ENCODE measurements at places on chromosomes 1 and 21.

- DNase-seq: no peak
Measured at GRCh38 chr1:47683401-47683800, 245.6 kb downstream of the FOXD2 start.

DNA sequence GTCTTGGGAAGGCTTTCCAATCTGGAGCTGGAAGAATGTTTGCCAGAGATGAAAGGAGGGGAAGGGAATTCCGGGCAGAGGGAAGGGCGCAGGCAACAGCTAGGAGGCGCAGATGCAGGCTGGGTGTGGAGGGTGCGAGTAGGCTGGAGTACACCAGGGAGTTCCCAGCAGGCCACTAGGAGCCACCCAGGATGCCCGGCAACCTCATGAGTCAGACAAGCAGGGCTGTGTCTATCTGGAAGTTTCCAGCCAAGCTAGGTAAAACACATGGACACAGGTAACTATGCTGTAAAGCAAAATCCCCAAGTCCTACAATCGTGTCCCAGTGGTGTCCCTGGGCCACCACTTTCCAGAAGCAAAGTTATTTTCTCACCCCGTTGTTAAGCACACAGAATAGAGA, 990 bp upstream of the NBL1 start:
- DNase-seq: peak; percentile 37

DNA sequence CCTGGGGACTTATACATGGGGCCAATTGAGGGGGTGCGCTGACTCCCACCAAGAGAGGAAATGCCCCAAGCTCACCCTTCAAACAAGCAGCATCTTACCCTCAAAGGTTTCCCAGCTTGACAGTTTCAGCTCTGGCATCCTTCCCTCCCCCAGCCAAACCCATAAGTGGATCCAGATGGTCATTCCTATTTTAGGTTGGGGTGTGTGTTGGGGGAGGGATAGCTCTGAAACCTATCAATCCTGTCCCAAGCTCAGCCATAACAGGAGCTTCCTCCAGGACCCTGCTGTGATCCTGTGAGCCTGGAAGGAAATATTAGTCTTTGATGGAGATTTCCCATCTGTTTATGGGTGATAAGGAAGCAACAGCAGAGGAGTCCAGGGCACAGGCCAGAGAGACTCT, 3.4 kb upstream of the TMEM222 start:
- no peak for DNase-seq

DNA sequence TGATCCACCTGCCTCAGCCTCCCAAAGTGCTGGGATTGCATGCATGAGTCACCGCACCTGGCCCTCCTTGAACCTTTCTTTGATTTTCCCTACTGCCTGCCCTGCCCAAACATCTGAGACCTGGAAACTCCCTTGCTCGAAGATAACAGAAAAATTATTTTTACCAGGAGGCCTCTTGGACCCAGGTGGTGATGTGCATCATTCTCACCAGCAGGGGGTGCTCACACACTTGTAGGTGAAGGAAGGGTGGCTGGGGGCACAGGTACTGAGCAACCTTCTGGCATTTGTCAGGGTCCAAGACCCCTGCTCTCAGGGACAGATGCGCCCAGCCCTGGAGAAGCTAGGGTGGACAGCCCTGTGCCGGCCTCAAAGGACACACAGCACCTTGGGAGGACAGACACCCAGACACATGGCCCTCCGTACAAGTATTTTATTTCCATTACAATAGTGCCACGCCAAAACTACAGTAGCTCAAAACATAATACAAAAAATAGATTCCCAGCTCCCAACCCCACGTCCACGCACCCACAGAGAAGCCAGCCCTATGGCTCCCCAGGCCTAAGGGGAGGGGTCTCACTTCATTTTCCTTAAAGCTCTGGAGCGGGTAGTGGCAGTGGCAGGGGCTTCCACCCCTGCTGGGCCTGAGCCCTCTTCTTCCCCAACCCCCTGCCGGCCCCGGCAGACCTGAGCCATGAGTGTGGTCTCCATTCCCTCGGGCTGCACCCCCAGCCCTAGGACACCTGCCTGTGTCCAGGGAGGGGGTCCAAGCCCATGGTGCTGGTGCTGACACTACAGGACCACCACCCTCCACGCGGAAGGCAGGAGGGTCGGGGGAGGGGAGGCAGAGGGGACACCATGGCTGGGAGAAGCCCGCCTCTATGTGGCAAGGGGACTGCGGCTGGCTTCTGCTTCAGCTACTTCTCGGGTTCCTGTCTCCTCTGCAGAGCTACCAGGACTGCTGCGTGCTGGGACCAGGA, 40.4 kb upstream of the EIF4G3 start:
- DNase-seq: peak; percentile 46

DNA sequence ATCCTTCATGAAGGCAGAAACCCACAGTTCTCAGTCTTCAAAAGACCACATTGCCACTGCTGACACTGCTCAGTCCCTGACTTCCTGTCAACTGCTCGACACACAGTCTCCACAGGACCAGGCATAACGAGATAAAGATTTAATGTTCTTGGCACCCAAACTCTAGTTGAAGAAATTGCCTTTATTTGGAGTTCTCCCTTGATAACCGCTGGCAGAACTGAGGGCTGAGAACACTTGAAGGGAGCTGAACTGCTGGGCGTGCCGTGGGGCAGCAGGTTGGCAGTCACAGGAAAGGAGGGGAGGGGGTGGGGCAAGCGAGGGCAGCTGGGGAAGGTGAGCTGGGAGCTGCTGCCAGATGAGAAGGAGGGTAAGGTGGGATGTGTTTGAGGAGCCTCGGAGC, 15.9 kb downstream of the HENMT1 start:
- DNase-seq: no peak

- no peak for DNase-seq
Measured at GRCh38 chr1:32342704-32343103, 6.7 kb upstream of the MARCKSL1 start.

- no peak for DNase-seq
Measured at GRCh38 chr1:217106231-217106901, 383.1 kb upstream of the ESRRG start.

- no peak for DNase-seq
Measured at GRCh38 chr1:179968284-179968993, 13.8 kb downstream of the CEP350 start.

- DNase-seq: no peak
Measured at GRCh38 chr1:227308367-227309336, 9.6 kb downstream of the CDC42BPA start.

- no peak for DNase-seq
Measured at GRCh38 chr1:31189696-31190674, 49.7 kb downstream of the NKAIN1 start.

DNA sequence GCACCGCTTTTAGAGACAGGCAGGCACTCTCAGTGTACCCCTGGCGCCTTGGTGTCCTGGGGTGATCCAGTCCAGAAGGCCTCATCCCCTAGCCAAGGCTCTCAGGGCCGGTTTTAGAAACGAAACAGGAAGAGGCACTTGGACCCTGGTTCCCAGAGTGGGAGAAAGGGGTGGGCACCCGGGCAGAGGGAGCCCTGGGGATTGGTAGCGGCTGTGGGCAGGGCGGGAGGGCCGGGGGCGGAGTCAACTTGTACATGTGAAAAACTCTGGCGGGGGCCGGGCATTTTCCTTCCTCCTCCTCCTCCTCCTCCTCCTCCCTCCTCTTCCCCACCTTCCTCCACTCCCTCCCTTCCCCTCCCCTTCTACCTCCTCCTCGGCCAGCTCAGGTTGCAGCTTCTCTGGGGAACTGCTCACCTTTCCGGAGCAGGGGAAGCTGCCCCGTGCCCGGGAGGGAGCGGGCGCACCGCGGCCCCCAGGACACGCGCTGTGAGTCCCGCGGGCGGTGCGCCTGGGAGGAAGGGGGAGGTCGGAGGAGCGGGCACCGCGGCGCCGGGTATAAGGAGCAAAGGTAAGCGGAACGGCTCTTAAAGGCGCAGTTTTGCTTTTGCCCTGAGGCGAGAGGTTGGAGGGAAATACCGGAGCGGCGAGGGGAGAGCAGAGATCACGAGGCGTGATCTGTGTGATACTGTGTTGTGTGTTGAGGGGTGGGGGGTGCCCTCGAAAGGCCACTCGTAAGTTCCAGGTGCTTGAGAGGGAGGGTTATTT, at the start of gene CDK18:
CDK18 (plus strand) TSS at position 359 of the 765 bp plus-strand sequence. CDS start 18,499 bp downstream, outside the sequence.
- DNase-seq: peak; percentile 55

GRCh38 chr21:43733529-43734071, 14.7 kb downstream of the PDXK start:
- peak; percentile 16 for DNase-seq

DNA sequence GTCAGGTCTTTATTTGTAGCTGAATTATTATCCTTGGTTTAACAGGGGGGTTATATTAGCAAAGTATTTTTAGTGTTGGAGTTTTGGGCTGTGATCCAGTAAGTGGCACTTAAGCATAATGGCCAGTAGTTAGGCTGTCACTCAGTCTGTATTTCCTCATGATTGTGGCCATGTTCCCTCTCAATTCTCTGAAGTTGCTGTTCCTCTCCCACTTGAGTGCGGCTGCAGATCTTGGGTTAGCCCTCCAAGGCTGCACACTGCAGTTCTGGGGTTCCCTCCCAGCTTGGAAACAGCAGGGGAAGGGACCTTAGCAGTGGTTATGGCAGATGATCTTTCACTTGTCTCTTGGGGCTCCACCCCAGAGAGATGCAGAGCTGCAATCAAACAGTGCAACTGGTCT, 23.2 kb upstream of the DENND1B start:
- DNase-seq: peak; percentile 31

- DNase-seq: peak; percentile 34
Measured at GRCh38 chr1:15139654-15140350, 13.7 kb upstream of the TMEM51 start.

DNA sequence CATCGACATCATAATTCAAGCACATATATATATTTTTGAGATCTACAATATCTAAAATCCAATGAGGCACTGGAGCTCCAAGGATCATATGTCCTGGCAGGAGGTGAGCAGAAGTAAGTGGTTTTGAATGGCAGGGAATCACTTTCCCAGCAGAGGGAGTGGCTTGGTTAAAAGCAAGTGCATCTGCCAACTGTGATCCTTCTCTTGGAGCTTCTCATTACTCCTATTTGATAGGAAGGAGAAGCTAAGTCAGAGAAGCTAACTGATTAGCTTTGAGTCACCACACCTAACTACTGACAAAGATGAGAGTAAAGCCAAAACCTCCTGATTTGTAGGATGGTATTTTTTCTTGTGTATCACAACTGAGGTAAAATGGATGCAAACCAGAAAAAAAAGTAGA, 55.0 kb downstream of the ALG14 start:
- no peak for DNase-seq

- peak; percentile 87 for DNase-seq
Measured at GRCh38 chr1:1614204-1614953, 921 bp upstream of the MIB2 start.

- DNase-seq: peak; percentile 67
Measured at GRCh38 chr1:155892796-155893195, 18.4 kb downstream of the RIT1 start.

GRCh38 chr21:42775123-42775522, 104.2 kb downstream of the WDR4 start:
- DNase-seq: no peak

DNA sequence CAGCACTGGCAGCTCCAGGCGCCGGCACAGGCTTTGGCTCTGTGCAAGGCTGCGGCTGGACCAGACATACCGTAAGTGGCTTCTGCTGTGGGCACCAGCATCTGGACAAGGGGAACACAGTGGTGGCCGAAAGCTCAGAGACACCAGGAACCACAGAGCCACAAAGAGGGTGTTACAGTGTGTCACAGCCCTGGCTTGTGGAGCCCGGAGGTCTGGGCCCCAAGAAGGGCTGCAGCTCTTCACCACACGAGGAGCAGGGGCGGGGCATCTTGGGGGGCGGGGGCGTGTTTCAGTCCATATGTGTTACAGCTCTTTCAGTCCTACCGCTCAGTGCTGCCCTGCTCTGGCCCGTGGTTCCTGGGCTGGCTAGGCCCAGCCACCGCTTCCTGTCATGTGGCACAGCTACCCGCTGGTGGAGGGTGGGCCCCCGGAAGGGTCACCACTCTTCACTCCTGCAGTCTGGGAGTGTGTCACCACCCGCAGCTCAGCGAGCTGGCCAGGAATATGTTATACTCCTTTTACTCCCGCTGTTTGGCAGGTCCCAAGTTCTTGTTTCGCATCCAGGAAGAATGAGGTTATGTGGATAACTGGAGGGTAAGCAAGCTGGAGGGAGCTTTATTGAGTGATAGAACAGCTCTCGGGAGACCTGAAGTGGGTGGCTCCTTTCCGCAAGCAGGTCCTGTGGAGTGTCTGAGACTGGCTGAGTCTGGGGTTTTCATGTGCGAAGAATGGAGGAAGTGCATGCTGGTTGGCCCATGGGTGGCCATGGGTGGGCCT, 3.3 kb upstream of the LSM10 start:
- peak; percentile 99 for DNase-seq

GRCh38 chr21:28872218-28872617, 120.5 kb downstream of the LTN1 start:
- no peak for DNase-seq

DNA sequence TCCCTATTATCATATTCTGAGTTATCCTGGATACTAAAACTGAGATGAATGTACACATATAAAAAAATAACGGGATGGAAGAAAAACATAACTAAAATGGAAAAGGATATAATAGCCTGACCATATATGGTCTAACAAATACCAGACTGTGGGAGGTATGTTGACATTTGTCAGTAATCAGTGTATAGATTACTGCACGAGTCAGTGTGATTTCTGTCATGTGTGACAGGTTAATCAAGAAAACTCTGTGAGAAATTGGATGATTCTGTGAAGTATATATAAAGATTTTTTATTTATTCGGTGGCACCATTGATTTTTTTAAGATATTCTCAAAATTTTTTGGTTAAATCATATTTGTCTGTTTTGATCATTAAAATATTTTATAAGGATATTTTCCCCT, 547.3 kb upstream of the B3GALT2 start:
- no peak for DNase-seq

- DNase-seq: peak; percentile 41
Measured at GRCh38 chr1:208029381-208030287, 118.7 kb upstream of the CD34 start.

DNA sequence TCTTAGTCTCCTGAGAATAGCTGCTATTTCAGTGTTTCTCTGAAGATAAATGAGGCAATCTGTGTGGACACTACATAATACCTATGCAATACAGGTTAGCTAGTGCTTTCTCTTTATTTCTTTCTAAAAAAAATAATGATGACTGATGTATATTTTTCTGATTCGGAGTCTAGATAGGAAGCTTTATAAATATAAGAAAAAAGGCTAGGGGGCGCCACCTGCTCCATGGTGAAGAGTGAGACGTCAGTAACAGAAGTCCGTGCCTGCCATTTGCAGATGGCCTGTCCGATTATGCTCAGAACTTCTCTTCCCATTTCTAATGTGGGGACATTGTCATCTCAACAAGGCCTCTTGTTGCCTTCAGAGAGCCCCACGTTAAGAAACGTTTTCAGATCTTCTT, 26.4 kb downstream of the QSOX1 start:
- peak; percentile 22 for DNase-seq
